Vagina (tissue), 2 donors: ENCODE measurements at places on chromosomes 6 and 20.

- H3K27ac ChIP-seq = no peak overlapping the region
- no peaks in the 10 kb centered on the region for H3K36me3 ChIP-seq
- no peaks in the 10 kb centered on the region for H3K4me1 ChIP-seq
- no peaks in the 10 kb centered on the region for H3K27me3 ChIP-seq
- no peak for DNase-seq
- H3K4me3 ChIP-seq = no peak overlapping the region
These were observed 145.1 kb downstream of the RIMS1 start for GRCh38 chr6:72031471-72031870.

- no peak overlapping the region for H3K27ac ChIP-seq
- H3K27me3 ChIP-seq = no peaks in the 10 kb centered on the region
- H3K4me1 ChIP-seq = no peaks in the 10 kb centered on the region
- no peak overlapping the region for H3K4me3 ChIP-seq
- no peak for DNase-seq
These were observed 847.0 kb downstream of the PHF3 start for GRCh38 chr6:64482631-64483030.

GRCh38 chr6:127538750-127539264 lies 19.7 kb upstream of the MTCL3 start:
- H3K27ac ChIP-seq = no peak overlapping the region
- H3K4me3 ChIP-seq = no peak overlapping the region
- no peak for DNase-seq
- H3K36me3 ChIP-seq = no peaks in the 10 kb centered on the region

- DNase-seq = no peak
- H3K27me3 ChIP-seq = no peaks in the 10 kb centered on the region
- no peaks in the 10 kb centered on the region for H3K36me3 ChIP-seq
These were observed 96.5 kb upstream of the SCP2D1 start for GRCh38 chr20:18717062-18717461.

- no peak for DNase-seq
- no peak overlapping the region for H3K4me3 ChIP-seq
- no peak overlapping the region for H3K27ac ChIP-seq
- peaks cover 2% of the 10 kb centered on the region for H3K4me1 ChIP-seq
These were observed 141.9 kb upstream of the SNX9 start for GRCh38 chr6:157681041-157681650.

DNA sequence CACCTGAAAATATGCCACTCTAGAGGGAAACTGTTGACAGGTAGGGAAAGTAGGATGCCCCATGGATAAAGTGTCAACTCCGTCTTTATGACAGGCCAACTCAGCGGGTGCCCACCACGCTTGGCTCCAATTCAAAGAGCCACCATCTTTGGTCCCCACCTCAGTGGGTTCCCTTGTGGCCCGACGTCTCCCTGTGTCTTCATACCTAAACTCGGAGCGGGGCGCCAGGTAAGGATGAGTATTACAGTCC lies 277 bp downstream of the MDC1 start:
- H3K36me3 ChIP-seq = peaks cover 26% of the 10 kb centered on the region
- peak overlapping the region; percentile 86 for H3K27ac ChIP-seq
- peak overlapping the region; percentile 62 for H3K4me3 ChIP-seq
- H3K4me1 ChIP-seq = peaks cover 33% of the 10 kb centered on the region
- no peak for DNase-seq

DNA sequence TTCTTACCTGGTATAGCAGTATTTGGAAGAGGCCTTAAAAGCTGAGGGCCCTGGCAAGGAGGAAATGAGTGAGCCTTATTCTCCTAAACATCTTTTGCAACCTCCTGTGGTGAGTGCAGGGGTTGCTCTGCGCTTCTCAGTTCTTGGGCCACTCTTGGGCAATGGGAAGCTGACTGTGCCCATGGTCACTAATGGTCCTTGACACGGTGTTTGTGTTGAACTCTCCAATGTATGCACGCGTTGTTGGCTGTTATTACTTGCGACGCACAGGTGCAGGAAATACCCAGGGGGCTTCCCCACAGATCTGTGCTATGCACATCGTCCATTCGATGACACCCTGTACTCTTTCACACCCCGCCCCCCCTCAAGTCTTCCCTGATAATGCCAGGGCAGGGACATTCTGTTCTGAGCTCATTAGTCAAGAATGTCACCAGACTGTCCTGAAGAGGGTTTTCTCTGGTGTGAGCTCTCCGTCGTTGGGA lies 79.7 kb downstream of the EDN1 start:
- H3K36me3 ChIP-seq = no peaks in the 10 kb centered on the region
- no peaks in the 10 kb centered on the region for H3K4me1 ChIP-seq
- no peak for DNase-seq
- H3K27ac ChIP-seq = no peak overlapping the region
- no peak overlapping the region for H3K4me3 ChIP-seq
- H3K27me3 ChIP-seq = no peaks in the 10 kb centered on the region
